ENCODE measurements at places on chromosomes 7 and 10. TPM values are rescaled to one million over a fixed set of nuclear protein-coding genes. Genes with fewer than 3 reads are reported as not detected.

GRCh38 chr7:117950601-117951260, 77.5 kb upstream of the CTTNBP2 start:
- no peak for DNase-seq

- no peak for DNase-seq
Observed at GRCh38 chr7:11714676-11715075, 117.3 kb downstream of the THSD7A start.

- no peak for DNase-seq
Observed at GRCh38 chr10:4514445-4515108, 311.4 kb upstream of the AKR1E2 start.

DNA sequence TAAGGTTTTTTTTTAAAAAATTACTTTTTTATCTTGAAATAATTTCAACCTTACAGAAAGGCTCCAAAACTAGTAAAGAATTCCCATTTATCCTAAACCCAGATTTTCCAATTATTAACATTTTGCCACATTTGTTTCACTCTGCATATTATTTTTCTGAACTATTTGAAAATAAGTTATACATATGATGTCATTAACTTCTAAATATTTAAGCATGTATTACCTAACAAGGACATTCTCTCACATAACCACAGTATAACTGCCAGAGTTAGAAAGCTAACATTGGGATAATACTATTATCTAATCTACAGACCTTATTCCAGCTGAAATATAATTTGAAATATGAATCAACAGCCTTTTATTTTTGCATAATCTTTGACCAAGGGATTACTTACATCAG, 65.8 kb downstream of the SLC18A2 start:
- DNase-seq = no peak

GRCh38 chr7:36567699-36568451, 156.4 kb downstream of the AOAH start:
- no peak for DNase-seq

The TCERG1L gene
- total RNA-seq = 1.6 TPM
